ENCODE measurements at places on chromosomes 12 and 14. TPM values are rescaled to one million over a fixed set of nuclear protein-coding genes. Genes with fewer than 3 reads are reported as not detected.

Gene HOXC12
- total RNA-seq = not detected

Gene ST8SIA1
- 0.34 TPM for total RNA-seq

Gene MSRB3
- 6.3 TPM for total RNA-seq

Gene CEBPE
- not detected for total RNA-seq

Gene TGM1
- 3.3 TPM for total RNA-seq

Gene ALDH1L2
- total RNA-seq = 0.09 TPM

Gene PRH1
- total RNA-seq = 0.57 TPM

Gene PPP1R1A
- not detected for total RNA-seq

Gene DEGS2
- total RNA-seq = not detected

Gene FAR2
- total RNA-seq = 13.9 TPM

Gene LRRC43
- total RNA-seq = not detected

Gene PARPBP
- total RNA-seq = 42.4 TPM

Gene PSEN1
- total RNA-seq = 46.2 TPM

Gene PLBD2
- total RNA-seq = 10.1 TPM

Gene FLVCR2
- total RNA-seq = 0.59 TPM

Gene AICDA
- total RNA-seq = not detected

Gene GAS2L3
- total RNA-seq = 25.4 TPM

DNA sequence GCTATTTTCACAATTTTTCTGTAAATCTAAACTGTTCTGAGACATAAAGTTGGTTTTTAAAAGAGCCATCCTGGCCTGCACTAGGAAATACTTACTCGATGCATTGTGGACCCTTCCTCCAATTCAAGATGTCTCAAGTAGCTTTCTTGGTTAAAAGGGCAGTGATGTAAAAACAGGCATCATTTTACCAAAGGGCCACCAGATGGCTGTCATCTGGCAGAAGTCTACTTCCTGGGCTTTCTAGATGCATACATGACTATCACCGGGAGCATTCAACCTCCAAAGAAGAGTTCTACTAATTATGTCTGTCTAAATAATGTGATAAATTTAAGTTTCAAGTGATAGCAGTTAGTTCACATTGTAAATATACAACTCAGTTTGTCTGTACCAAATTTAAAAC is 96.8 kb upstream of the FRMD6 start:
- DNase-seq = peak; percentile 49

GRCh38 chr14:91860238-91860637 is 7.1 kb downstream of the TC2N start:
- no peak for DNase-seq

DNA sequence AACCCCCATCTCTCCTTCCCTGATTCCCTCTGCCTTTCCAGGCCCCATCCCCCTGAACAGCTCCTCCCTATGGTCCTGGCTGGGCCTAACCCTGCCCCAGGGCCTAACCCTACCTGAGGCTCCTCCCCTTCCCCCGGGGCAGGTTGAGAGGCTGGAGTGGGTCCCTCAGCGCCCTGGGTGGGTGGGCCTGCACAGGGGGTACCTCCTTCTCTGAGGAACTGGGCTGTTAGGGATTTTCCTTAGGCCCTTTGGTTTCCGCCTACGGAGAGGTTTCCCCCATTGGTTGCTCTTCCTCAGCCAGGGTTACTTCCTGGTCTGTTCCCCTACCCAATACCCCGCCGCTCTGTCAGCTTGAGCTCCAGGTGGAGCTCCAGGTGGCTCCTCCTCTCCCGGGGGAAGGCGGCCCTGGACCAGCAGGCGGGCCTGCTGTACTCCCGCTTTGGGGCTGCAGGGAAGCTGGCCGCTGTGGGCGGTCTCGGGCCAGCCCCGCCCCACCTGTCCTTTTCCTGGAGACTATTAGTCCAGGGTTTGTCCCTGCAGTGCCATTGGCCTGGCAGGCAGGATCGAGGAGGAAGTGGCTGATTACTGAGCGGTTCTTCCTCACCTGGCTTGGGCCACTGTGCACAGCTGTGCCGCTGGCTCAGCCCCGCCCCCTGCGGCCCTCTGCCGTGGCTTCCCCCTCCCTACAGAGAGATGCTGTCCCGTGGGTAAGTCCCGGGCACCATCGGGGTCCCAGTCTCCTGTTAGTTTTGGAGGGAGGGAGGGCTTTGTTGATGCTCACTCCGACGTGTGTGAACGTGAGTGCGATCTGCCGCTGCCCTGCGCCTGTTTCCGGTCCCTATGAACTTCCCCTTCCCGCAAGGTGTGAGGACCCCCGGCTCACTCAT is 2.5 kb downstream of the C12orf57 start:
- DNase-seq = no peak

DNA sequence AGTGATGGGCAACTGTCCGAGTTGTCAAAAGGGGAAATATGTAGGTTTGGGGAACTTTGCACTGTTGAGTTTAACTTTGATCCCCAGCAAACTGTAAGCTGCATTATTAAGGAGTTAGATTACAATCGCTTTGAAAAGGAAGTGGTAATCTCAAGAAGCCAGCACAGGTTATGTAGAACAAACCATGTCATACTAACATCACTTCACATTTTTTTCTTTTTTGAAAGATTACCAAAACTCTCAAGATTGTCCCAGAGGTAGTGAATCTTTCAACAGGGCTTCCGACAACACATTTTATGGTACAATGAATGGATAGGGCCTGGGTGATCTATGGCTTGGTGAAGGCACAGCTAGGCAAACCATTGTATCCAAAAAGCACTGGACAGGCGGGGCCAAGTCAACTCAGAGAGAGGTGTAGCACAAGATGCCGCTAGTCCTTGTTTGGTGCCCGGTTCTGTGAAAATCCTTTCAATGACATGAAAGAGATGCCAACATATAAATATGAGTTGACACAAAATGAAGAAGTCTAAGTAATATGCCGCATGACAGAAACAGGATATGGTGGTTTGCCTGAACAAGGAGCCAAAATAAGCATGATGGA is 24.3 kb upstream of the PARP11 start:
- DNase-seq = no peak

GRCh38 chr14:78508023-78508422 is 337.9 kb downstream of the NRXN3 start:
- DNase-seq = no peak

DNA sequence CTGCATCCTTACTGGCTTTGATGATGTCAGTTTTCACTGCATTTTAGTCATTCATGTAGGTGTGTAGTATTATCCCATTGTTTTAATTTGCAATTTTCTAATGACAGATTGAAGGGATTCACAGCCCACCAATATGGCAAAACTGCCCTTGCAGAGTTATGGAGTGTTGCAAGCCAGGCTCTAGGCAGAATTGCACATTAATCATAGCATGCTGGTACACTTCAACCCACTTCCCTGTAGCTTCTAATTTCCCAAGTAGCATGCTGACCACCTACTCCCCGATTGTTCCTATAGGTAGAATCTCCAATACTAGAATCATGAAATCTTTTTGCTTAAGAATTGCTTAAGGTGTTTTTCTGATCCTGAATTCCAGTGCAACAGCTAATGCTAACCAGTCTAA is 5.2 kb upstream of the RNASE6 start:
- DNase-seq = no peak

DNA sequence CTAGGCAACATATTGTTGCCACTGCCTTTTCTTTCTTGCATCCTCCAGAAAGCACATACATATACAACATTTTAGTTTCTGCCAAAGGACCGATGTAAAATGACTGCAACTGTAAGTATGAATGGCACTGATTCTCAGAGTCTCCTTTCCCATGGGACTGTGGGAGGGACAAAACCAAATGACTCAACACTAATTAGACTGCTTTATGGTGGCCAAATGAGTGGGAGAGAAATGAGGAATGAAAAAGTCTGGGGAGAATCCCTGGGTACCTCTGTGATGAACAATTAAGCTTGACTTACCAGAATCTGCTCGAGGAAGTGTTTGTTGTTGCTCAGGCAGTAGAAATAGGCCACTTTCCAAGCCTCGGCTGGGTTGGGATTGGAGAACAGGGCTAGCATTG is 10.1 kb downstream of the ZFYVE26 start:
- DNase-seq = no peak

DNA sequence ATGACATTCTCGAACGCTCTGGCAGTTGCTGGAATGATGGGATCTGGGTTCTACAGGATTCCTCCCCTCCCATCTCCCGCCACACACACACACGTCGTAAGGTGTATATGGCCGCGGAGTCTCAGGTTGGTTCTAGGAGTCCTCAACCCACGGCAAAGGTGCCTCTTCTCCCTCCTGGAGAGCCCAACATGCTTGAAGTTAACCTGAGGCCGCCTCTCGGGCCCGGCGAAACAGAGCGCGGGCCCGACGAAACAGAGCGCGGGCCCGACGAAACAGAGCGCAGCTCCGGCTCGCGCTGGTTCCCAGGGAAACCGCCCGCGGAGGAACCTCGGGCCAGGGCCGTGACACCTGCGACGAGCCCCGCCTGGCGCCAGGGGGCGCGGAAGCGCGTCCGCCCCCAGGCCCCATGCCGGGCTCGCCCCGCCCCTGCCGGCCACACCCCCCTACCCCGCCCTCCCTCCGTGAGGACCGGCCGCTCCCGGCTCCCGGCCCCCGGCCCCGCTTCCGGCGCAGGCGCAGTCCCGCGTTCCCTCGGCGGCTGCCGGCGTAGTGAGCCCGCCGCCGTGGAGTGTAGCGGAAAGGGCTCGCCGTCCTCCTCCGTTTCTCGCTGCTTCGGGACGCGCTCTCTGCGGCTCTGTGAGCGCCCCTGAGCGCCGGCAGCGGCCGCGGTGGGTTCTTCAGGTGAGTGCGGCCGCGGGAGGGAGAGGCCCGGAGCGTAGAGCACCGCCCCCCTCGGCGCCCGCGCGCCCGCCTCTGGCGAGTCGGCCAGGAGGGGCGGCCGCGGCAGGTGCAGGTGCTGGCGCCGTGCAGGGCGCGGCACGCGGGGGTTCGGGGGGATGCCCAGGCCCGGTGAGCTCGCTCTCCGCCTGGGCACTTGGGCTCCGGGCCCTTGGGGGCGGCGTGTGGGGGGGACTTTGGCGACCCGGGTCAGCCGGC is at the start of gene RAB3IP:
Gene RAB3IP (plus strand): TSS at position 510 of the 936 bp plus-strand sequence. CDS start 16,549 bp downstream, outside the sequence.
- DNase-seq = peak; percentile 63

DNA sequence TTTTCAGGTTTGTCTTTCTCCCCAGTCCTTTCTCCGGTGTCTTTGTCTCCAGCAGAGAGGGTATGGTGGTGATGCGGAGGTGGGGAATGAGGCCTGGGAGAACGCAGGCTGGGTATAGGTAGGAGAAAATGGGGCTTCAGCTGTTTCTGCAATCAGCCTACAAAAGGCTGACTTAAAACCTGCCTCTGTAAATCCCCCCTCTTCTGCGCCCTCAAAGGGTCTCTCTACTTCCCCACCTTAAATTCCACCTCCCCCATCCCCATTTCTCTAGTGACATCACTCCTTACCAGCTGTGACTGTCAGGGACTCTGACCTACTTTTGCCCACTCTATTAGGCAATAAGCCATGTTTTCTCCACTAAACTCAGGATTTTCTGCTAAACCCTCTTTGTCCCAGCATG is 8.1 kb upstream of the RIMKLB start:
- no peak for DNase-seq

- DNase-seq = no peak
Measured at GRCh38 chr14:103347091-103347815, 13.2 kb downstream of the EIF5 start.

DNA sequence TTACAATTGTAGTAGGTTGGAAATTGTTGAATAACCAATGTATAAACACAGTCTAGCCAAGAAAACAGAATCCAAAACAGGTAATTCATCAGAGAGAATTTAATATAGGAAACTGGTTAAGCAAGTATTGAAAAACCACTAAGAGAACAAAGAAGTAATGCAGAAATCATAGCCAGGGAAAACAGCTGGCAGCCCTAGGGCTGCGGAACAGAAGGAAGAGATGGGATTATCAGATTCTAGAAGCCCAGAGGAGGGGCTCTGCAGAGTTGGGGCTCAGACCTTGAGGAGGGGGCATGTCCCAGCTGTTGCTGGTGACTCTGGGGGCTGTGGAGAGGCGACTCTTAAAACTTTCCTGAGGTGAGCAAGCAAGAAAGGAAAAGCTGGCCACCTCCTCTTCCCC is 49.4 kb downstream of the CD9 start:
- no peak for DNase-seq

DNA sequence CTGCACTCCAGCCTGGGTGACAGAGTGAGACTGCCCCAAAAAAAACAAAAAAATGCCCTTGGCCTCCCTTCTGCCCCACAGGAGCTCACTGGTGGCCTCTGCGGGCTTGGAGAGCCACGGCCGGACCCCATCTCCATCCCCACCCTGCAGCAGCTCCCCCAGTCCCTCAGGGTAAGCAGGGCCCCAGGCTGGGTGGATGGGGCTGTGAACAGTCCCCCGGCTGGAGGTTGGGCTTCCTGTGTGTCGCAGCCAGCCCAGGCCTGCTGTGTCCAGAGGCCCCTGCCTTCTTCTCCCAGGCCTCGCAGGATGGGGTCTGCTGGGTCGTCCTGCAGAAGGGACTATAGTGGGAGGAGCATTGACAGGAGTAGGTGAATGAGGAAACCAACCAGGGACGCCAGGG is 15.4 kb upstream of the PUS1 start:
- DNase-seq = no peak

GRCh38 chr14:67595392-67595791 is 4.7 kb downstream of the PIGH start:
- DNase-seq = no peak

DNA sequence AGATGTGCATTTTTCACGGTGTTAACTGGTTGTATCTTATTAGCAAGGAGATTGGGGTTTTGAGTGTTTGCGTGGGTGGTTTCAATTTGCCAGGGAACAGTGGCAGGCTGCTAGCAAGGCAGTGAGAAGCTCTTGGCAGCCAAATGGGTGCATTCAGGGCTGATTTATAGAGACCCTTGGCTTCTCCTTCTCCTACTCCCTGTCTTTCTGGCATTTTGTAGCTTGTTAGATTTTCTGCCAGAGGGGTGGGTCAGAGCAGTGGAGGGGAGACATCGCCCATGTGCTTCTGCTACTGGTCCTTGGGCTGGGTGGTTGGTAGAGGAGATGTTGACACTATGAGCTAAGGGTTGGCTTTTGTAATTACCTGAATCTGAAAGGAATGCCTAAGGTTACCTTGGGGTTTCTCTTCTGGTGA is 9.6 kb downstream of the CALM1 start:
- DNase-seq = no peak

- no peak for DNase-seq
Measured at GRCh38 chr14:78367355-78367754, 197.2 kb downstream of the NRXN3 start.

GRCh38 chr12:31362115-31362758 is 36.3 kb upstream of the SINHCAF start:
- no peak for DNase-seq

DNA sequence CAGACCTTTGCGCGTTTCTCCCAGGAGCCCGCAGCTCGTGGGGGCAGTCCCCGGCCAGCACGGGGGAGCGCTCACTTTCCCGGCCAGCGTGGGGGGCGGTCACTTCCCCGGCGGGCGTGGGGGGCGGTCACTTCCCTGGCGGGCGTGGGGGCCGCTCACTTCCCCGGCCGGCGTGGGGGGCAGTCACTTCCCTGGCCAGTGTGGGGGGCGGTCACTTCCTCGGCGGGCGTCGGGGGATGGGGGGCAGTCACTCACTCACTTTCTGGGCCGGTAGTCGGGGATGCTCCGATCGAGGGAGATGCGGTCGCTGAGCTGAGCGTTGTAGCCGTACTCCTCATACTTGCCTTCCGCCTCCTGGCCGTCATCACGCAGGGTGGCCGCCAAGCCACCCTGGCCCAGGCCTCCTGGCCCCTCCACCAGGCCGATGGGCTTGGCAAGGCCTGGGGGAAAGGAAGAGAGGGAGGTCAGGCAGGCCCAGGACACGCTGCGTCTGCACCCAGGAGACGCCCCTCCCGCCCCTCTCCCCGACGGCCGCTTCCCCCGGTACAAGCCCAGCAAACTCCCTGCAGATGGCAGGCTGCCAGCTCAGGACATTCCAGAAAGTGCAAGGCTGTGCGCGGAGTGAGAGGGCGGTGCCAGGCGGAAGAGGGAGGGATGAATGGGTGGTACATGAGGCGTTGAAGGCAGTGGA is 43.3 kb downstream of the GALNT9 start:
- DNase-seq = peak; percentile 68

GRCh38 chr12:76449583-76449982 is 101.4 kb upstream of the BBS10 start:
- DNase-seq = peak; percentile 41
